ENCODE measurements at places on chromosomes 11 and 22. TPM values are rescaled to one million over a fixed set of nuclear protein-coding genes. Genes with fewer than 3 reads are reported as not detected.

The NOX4 gene
- total RNA-seq, result 1.8 TPM

DNA sequence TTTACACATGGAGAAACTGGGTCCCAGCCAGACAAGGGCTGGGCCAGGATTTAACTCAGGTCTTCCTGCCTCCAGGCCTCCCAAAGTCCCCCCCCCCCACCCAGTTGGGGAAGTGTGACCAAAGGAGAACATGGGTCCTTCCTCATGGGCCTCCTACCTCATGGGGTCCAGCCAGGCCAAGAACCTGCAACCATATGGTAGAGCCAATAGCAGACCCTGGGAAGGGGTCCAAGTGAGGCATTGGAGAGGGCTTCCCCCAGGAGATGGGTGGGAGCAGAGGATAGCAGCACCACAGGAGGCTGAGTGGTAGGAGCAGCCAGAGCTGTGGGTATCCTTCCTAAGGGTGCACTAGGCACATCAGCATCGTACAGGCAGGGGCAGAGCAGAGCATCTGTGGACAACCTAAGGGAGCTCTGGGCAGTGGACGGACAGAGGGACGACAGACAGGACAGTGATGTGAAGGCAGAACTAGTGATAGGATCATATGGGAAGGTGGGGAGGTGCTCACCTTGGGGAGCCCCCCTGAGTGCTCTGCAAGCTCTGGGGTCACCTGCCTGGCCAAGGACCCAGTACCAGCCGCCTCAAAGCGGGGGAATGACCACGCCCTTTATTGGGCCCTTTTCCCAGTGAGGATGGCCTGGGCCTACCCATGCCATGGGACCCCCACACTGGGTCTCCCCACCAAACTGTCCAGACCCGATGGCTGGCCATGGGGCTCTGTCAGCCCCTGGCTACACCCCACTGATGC is 4.5 kb downstream of the ARVCF start:
- DNase-seq, result peak; percentile 69

GRCh38 chr11:95661162-95661561 is 128.4 kb downstream of the FAM76B start:
- DNase-seq, result no peak

GRCh38 chr11:47272706-47273105 is 2.8 kb downstream of the MADD start:
- peak; percentile 92 for DNase-seq

DNA sequence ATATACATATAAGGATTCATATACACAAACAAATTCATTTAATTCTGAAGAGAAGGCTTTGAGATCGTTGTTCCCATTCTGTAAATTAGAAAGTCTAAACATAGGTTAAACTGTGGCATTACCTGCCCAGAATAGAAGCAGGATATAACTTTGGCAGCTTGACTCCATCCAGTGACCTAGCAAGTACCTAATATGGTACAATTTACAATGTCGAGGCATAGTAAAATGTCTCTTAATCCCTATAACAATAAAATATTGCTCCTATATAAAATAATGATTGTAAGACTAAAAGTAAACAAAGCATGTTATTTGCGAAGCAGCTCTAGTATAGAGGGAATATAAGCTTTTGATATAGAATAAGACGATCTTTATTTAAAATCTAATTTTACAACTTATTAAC is 756.0 kb downstream of the LUZP2 start:
- no peak for DNase-seq

GRCh38 chr11:35390737-35391682 is 28.3 kb downstream of the SLC1A2 start:
- DNase-seq, result no peak

Measured in osteoblast (primary cell).